AG04449 (cell line): ENCODE measurements at places on chromosomes 6 and 20.

DNA sequence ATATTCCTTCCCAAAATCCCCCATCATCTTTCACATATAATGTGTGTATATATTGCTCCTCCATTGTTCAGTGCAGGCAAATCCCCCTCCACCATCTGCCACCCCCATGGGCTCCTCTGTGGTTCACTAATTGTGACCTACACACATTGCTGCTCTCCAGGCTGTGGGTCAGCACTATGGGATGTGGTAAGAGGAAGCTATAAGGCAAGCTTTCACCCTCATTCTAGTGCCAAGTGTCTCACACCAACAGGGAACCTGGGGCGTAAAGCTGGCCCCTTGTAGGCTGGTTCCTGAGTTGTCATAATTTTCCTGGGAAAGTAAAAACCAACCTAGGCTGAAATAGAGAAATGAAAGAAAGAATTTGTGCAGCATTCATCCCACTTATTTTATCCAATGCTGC is 16.8 kb downstream of the FKBP1A start:
- DNase-seq, result no peak

DNA sequence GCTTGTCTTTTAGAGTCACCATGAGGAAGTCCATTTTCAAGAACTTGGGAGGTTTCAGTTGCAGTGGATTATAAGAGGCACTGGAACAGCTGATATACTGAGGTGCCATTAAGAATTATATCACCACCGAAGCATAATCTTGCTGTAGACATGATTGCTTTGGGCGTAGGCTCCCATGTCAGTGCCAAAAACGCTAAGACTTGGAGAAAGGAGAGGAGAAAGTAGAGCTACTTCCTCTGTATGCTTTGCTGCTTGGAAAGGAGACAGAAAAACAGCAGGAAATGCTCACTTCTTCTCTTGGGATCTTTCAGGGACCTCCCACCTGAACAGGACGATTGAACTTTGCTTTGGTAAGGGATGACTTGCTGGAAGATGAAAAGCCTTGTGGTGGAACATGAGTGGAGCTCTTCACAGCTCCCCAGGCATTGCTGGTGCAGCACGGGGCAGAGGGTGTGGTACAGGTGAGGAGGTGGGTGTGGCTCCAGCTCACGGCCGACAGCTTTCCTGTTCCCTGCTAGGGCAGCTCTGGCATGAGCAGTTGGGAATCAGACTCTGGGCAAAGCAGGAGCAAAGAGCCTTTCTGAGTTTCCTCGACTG is 190.4 kb upstream of the JAG1 start:
- DNase-seq, result no peak

DNA sequence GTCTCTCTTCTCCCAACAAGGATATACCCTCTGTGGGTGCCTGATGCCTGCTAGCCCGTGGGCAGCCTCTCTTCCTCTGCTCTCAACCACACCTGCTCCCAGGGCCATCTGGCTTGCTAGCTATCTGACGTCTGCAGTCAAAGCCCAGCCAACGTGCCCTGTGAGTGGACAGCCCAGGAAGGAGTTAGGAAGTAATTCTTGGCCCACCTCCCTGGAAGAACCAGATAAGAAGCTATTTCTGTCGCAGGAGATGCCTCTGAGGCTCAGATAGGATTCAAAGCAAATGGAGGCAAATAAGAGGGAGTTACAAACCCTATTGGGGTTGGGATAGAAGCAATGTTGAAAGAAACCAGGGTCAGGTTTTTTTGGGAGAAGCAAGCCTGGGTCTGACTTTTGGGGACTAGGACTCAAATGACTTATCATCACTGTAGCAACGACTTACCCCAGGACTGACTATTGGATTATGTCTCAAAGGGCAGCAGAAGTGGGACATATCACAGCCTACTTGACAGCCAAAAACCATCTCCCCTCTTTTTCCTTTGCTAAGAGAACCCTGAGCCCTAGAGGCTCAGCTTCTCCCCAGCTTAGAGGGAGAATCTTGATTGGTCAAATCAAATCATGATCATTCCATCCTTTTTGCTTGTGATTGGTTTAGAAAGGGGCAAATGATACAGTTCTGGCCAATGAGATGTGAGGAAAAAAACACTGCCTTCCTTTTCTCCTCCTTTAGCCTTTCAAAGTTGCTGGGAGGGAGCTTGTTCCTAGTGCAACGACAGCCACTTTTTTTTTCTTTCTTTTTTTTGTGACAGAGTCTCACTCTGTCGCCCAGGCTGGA is 18.0 kb upstream of the CDK5RAP1 start:
- DNase-seq, result no peak

DNA sequence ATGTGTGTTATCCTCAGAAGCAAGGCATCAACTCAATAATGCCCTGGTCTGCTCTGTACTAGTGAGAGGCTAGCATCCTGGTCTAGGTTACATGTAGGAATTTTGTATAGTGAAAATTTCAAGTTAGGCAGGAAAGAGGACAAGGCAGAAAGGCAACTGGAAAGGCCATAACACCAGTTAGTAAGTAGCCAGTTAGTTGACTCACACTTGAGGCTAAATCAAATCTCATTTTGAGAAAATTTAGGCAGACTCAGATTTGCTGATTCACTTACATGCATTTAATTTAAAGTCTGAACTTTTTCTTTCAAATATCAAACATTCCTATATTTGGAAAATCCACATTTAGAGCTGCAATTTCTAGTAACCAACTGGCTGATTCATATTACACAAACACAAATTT is 184.5 kb upstream of the TCF21 start:
- no peak for DNase-seq

DNA sequence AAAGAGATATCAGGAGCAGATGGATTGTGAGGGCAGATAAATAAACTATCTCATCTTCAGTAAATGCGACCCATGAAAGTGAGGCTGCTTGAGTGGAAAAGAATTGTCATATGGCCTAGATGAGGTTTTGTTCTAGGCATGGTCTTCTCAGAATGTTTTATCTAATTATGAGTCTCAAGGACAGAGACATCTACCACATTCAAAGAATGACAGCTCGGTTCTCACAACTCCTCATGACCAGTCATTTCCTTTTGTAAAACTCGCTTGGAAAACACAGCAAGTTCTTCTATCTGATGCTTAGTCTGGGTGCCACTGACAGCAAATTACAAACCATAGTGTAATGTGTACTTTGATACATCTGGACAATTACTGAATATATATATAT is 140.5 kb downstream of the CCDC170 start:
- no peak for DNase-seq

GRCh38 chr6:11055127-11055627 is 11.1 kb upstream of the ELOVL2 start:
- no peak for DNase-seq

DNA sequence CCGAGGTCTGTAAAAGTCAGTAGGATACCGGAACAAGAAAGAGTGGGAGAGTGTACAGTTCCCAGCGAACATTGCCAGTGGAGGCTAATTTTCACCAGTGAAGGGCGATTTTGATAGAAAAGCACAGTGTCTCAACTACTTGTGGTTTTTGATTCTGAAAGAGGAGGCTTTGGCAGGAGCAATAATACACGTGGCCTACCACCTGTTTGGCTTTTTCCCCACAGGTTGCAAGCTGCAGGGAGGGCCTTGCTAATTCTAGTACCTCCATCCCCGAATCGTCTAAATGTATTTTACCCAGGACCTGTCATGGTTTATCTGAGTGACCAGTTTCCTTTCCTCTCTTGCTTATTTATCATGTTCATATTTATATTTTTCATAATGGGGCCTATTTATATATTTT is 3.3 kb upstream of the EFCAB8 start:
- no peak for DNase-seq

DNA sequence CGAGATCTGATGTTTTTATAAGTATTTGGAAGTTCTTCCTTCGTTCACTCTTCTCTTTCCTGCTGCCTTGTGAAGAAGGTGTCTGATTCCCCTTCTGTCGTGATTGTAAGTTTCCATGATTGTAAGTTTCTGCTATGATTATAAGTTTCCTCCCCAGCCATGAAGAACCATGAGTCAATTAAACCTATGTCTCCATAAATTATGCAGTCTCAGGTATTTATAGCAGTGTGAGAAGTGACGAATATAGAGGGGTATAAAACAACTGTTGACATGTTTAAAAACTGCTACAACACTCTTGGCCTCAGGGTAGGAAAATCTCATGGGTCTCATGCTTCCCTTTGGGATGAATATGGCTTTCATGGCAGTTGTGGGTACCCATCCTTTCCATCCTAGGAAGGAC is 5.8 kb upstream of the WFDC2 start:
- no peak for DNase-seq

DNA sequence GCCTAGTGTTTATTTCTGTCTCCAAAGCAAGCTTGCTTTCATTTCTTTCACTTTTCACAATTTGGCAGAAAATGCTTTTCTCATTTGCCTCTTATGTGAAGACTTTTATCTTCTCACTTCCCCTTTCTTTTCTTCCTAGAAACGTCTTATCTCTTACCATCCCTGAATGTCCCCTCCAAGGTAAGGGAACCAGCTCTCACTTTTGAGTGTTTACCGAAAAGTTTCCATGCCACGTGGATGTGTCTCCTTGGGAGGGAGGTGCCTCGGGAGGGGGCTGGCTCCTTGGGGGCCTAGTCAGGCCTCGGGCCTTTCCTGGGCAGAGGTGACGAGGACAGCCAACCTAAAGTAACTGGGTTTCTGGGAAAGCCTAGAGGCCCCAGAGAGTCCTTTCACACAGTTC is 127.4 kb downstream of the CD24 start:
- DNase-seq, result no peak

GRCh38 chr6:91575032-91575431 is 988.2 kb upstream of the MAP3K7 start:
- no peak for DNase-seq

GRCh38 chr20:23654717-23655116 is 17.0 kb upstream of the CST3 start:
- DNase-seq, result no peak

GRCh38 chr6:155107432-155108069 is 112.4 kb downstream of the TIAM2 start:
- no peak for DNase-seq

DNA sequence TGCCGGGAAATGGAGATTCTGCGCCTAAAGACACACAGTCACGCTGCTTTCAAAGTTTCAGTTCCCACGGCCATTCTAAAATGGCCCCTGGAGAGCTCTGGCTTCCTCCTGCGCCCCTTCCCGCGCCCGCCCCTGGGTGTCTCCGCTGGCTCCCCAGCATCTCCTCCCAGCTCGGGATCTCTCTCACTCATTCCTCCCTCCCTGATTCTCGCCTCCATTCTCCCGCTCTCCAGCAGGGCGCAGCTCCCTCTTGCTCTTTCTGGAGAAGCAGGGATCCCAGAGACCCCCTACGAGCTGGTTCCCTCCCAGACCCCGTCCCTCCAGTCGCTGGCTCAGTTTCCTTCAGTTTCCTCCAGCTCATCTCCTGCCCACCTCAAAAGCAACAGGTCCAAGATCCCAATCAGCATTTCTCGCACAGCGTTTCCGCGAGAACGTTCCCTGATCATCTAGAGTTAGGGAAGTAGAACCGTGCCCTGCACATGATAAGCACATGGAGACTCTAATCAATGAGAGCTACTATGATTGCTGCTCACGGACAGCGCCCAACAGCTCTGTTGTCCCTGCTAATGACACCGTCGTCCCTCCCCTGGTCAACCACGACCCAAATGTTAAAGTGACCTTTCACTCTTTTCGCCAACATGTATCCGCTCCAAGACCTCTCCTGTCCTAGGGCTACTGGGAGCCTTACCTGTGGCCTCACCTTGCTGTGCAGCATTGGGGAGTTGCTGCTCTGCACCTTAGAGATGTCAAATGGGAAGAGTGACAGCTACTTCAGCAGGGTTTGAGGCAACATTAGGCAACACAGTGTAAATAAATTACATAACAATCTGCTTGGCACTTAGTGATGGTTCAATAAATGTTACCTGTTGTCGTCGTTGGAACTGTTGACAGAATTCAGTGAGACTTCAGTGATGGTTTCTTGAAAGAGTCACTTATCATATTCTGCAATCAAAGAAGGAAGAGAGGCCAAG is 218.5 kb upstream of the QKI start:
- no peak for DNase-seq

GRCh38 chr20:54477191-54477955 is 2.0 kb downstream of the DOK5 start:
- DNase-seq, result no peak

- DNase-seq, result no peak
These were observed 102.6 kb downstream of the TULP4 start for GRCh38 chr6:158414851-158415262.

- DNase-seq, result no peak
These were observed 111.4 kb downstream of the SYNDIG1 start for GRCh38 chr20:24580855-24581254.

DNA sequence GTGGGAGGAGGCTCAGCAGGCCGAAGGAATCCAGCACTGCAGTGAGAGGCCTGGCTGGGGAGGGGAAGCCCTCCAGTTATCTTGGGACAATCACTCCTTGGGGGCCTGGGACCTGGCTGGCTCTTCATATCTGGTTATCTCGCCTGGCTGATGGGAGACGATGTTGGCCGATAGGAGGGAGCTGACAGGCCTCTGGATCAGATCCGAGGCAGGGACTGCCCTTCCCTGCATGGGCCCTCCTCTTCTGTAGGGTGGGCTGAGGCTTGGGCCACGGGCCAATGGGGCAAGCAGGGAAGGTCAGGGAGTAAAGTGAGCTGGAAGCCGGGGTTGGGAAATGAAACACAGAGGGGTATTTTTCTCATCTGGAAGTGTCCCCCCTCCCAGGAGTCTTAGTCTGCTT is 25.2 kb downstream of the MANBAL start:
- no peak for DNase-seq

- no peak for DNase-seq
These were observed 1.3 kb downstream of the CARMIL1 start for GRCh38 chr6:25280344-25281074.

DNA sequence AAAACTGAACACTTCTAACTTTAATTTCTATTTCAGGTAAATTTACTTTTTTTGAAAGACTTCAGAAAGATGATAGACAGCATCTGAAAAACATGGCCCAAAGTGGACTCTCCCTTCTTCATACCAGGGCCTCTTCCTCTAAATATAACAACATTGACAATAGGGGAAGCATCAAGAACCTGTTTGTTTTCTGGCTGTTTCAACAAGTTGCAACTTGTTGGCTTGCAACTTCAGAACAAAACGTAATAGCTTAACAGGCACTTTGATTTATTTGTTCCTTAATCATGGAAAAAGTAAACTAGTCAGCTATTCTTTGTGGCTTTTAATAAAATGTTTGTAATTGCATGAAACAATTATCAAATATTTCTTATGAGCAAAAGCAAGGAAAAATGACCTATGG is 34.3 kb downstream of the RGS17 start:
- no peak for DNase-seq

GRCh38 chr6:107740496-107741190 is 83.5 kb downstream of the SCML4 start:
- no peak for DNase-seq

DNA sequence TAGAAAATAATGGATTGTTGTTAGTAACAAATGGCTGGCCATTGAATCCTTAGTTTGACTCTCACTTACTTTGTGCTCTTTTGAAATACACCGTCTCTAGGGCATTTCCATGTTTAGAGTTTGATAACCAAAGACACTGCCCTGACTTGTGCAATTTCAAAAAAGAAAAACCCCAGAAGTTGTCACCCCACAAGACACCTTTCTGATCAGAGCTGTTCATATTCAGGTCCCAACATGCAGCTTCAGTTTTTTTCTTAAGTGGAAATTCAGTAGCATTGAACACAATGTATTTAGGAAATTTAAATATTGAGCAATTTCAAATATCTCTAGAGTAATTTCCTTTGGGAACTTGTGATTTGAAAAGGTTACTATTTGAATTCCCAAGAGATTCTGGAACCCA is 19.4 kb downstream of the CRYBG1 start:
- DNase-seq, result no peak
